ENCODE measurements at places on chromosomes 3 and 15. TPM values are rescaled to one million over a fixed set of nuclear protein-coding genes. Genes with fewer than 3 reads are reported as not detected.

DNA sequence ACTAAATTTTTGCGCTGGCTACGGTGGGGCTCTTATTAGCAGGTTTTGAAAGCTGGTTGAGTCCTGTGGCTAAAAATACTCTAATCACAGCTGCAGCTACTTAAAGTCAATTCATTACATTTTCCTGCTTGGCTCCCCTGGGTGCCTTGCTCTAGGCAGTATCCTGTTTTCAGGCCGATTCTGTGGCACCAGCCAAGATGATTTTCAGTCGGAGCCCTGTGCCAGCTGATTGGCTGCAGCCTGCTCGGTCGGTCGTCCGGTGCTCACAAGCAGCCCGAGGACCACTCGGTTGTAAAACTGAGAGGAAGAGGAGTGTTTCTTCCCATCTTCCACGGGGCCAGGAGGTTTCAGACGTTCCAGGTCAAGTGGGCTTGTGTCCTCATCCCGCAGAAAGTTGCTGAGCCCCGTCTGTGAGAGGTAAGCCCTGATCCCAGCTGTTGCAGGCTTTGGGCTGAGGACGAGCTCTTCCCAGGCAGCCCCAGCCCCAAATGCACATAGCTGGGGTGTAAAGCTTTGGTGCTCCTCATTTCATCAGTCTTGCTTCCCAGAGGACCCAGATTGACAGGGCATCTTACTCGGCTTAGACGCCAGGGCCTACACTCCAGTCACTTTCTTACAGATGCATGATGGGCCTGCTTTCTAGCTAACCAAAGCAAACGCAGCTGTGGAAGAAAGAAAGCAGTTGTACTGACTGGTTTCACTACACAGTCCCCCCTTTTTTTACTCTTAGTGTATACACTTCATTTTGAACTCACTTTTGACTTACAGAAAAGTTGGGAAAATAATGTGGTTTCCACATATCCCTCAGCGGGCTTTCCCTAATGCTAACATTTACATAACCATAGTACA lies 15.9 kb downstream of the LYSMD4 start:
- H3K27ac ChIP-seq = no peak overlapping the region
- no peak for DNase-seq
- peaks cover 21% of the 10 kb centered on the region for H3K36me3 ChIP-seq
- no peaks in the 10 kb centered on the region for H3K27me3 ChIP-seq
- H3K4me3 ChIP-seq = no peak overlapping the region

GRCh38 chr3:72754582-72754981 lies 93.7 kb downstream of the SHQ1 start:
- H3K4me3 ChIP-seq = no peak overlapping the region
- H3K27ac ChIP-seq = no peak overlapping the region
- H3K36me3 ChIP-seq = no peaks in the 10 kb centered on the region
- DNase-seq = no peak

DNA sequence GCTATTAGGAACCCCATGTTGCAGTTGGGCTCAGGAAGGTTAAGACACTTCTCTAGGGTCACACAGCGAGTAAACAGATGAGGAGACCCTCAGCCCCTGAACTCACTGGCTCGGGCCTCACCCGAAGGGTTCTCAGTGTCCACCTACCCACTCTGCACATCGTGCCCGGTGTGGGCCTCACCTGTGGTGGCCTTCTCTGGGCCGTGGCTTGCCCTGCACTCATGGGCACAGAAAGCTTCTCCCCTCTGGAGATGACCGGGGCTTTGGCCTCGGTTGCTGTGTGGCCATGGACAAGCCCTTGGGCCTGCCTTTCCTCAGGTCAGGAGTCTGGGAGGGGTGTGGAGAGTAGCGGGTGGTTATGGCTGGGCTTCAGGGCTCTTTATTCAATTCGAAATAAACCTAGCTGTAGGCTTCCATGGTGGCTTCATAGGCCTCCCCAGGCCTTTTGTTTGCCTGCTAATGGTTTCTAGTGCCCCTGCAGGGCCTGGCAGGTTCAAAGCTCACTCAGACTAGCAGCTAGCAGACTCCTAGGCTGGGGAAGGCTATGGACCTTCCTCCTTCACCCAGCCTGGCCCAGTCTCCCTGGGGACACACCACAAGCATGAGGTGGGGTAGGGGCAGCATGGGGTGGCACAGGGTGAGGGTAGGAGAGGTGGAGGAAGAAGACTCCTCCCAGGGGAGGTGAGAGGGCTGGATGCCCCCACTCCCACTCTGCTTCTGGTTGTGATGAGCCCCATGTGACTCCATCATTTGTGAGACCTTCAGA lies 103.1 kb downstream of the LINGO1 start:
- no peaks in the 10 kb centered on the region for H3K36me3 ChIP-seq
- H3K27me3 ChIP-seq = no peaks in the 10 kb centered on the region
- DNase-seq = no peak

GRCh38 chr3:126477061-126477380 lies 1.3 kb upstream of the ZXDC start:
- no peak overlapping the region for H3K4me3 ChIP-seq
- H3K36me3 ChIP-seq = peaks cover 4% of the 10 kb centered on the region
- DNase-seq = no peak
- no peak overlapping the region for H3K27ac ChIP-seq
- H3K27me3 ChIP-seq = no peaks in the 10 kb centered on the region

The SNTN gene
- total RNA-seq = not detected

The PGBD4 gene
- total RNA-seq = 5.2 TPM

- H3K4me3 ChIP-seq = peak overlapping the region; percentile 13
- no peaks in the 10 kb centered on the region for H3K27me3 ChIP-seq
- H3K4me1 ChIP-seq = peaks cover 32% of the 10 kb centered on the region
- peak overlapping the region; percentile 16 for H3K27ac ChIP-seq
- H3K36me3 ChIP-seq = 0 out of 2 replicates have a peak, but pooled peaks cover 2% of the 10 kb centered on the region
These were observed 19.6 kb downstream of the DYNC1LI1 start for GRCh38 chr3:32551087-32551486.

DNA sequence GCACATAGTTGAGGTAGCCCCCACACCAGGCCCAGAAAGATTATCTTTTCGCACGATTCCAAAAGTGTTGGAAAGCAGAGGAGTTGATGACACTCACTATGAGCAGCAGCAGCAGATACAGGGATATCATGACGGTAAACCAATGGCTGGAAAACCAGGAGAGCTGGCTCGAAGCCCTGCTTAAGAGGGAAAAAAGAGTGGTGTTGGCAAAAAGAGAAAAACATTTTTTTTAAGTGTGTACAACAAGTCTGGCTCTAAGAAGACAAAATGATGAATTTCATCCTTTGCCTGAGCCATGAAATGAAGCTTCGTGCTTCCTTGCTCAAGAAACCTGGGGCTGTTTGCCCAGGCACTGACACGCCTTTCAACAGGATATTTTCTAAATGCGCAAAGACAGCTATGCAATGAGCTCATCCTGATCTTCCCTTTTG lies 27.3 kb downstream of the PARP16 start:
- DNase-seq = no peak
- H3K4me1 ChIP-seq = no peaks in the 10 kb centered on the region
- no peak overlapping the region for H3K4me3 ChIP-seq
- 0 out of 2 replicates have a peak, but pooled peaks cover 4% of the 10 kb centered on the region for H3K36me3 ChIP-seq

The CTXN2 gene
- total RNA-seq = not detected

The ISLR2 gene
- total RNA-seq = not detected

GRCh38 chr3:143979813-143980212 lies 8.2 kb downstream of the DIPK2A start:
- no peaks in the 10 kb centered on the region for H3K36me3 ChIP-seq
- no peaks in the 10 kb centered on the region for H3K27me3 ChIP-seq
- H3K27ac ChIP-seq = no peak overlapping the region
- DNase-seq = no peak
- no peak overlapping the region for H3K4me3 ChIP-seq

- no peaks in the 10 kb centered on the region for H3K4me1 ChIP-seq
- H3K4me3 ChIP-seq = no peak overlapping the region
- no peak overlapping the region for H3K27ac ChIP-seq
- H3K27me3 ChIP-seq = no peaks in the 10 kb centered on the region
These were observed 76.2 kb downstream of the CORO2B start for GRCh38 chr15:68654786-68655560.

GRCh38 chr3:89101251-89101650 lies 6.2 kb upstream of the EPHA3 start:
- H3K4me3 ChIP-seq = no peak overlapping the region
- no peaks in the 10 kb centered on the region for H3K27me3 ChIP-seq
- H3K27ac ChIP-seq = no peak overlapping the region
- no peak for DNase-seq

The KNG1 gene
- total RNA-seq = not detected

DNA sequence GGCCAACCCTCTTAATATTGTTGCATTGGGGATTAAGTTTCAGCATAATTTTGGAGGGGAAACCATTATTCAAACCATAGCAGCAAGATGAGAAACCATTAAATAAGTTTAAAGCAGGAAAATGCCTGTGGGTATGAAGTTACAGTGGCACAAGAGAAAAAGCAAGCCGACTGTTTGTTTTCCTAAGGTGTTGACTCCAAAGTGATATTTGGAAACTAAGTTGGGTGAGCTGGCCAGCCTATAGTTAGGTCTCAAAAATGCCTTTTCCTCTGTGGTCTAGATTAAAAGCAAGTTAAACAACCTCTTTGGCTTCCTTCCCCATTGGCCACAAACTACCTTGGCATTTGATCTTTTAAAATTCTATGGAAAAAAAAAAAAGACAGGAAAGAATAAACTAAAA lies 419.8 kb upstream of the AZI2 start:
- H3K27me3 ChIP-seq = no peaks in the 10 kb centered on the region
- DNase-seq = no peak
- H3K27ac ChIP-seq = no peak overlapping the region
- no peaks in the 10 kb centered on the region for H3K4me1 ChIP-seq

DNA sequence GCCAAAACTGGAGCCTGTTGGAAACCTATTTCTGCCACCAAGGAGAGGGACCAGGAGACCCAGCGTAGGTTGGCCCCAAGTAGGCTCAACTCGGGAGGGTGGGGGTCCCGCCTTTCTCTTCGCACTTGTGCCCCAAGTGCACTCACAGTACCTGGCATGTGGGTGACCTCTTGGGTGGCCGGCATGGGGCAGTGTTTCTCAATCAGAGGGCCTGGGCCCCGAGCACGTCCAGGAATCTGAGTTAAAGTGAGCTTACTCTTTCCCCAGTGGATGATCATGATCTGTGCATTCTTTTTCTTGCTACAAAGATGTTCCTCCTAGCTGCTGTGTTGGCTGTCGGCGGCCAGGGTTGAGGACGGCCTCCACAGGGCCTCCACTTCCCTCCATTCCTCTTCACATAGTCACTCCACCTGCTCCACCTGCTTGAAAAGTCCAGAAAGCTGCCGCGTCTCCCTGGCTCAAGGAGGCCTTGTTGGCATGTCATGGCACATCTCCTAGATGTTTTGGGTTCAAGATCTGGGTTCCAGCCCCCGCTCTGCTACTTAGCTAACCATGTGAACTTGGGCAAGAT lies 66.5 kb upstream of the SEC61A1 start:
- no peak overlapping the region for H3K27ac ChIP-seq
- no peaks in the 10 kb centered on the region for H3K27me3 ChIP-seq
- no peaks in the 10 kb centered on the region for H3K36me3 ChIP-seq
- no peak for DNase-seq

The FAM81A gene
- total RNA-seq = 0.76 TPM

GRCh38 chr15:78241017-78241416 lies 6.7 kb upstream of the ACSBG1 start:
- H3K4me1 ChIP-seq = no peaks in the 10 kb centered on the region
- no peaks in the 10 kb centered on the region for H3K36me3 ChIP-seq
- no peak overlapping the region for H3K4me3 ChIP-seq
- DNase-seq = peak; percentile 90
- H3K27ac ChIP-seq = no peak overlapping the region

GRCh38 chr3:66452303-66453011 lies 48.4 kb downstream of the LRIG1 start:
- H3K36me3 ChIP-seq = peaks cover 4% of the 10 kb centered on the region
- H3K27me3 ChIP-seq = no peaks in the 10 kb centered on the region
- H3K27ac ChIP-seq = peak overlapping the region; percentile 89
- no peak overlapping the region for H3K4me3 ChIP-seq
- peaks cover 97% of the 10 kb centered on the region for H3K4me1 ChIP-seq

The CATSPER2 gene
- 5.1 TPM for total RNA-seq

- no peak for DNase-seq
- H3K36me3 ChIP-seq = no peaks in the 10 kb centered on the region
- H3K27ac ChIP-seq = no peak overlapping the region
- H3K4me1 ChIP-seq = 0 out of 2 replicates have a peak, but pooled peaks cover 3% of the 10 kb centered on the region
- no peak overlapping the region for H3K4me3 ChIP-seq
These were observed 12.9 kb downstream of the DZIP3 start for GRCh38 chr3:108602249-108602934.

The C3orf80 gene
- total RNA-seq = not detected

The ARPIN gene
- not detected for total RNA-seq

The ACP3 gene
- total RNA-seq = 0.36 TPM

- no peak overlapping the region for H3K4me3 ChIP-seq
- no peaks in the 10 kb centered on the region for H3K36me3 ChIP-seq
- H3K4me1 ChIP-seq = no peaks in the 10 kb centered on the region
- peak; percentile 80 for DNase-seq
These were observed 2.0 kb upstream of the ST8SIA2 start for GRCh38 chr15:92391640-92392039.

The DNAH12 gene
- total RNA-seq = 0.43 TPM

The ADAMTSL3 gene
- not detected for total RNA-seq

DNA sequence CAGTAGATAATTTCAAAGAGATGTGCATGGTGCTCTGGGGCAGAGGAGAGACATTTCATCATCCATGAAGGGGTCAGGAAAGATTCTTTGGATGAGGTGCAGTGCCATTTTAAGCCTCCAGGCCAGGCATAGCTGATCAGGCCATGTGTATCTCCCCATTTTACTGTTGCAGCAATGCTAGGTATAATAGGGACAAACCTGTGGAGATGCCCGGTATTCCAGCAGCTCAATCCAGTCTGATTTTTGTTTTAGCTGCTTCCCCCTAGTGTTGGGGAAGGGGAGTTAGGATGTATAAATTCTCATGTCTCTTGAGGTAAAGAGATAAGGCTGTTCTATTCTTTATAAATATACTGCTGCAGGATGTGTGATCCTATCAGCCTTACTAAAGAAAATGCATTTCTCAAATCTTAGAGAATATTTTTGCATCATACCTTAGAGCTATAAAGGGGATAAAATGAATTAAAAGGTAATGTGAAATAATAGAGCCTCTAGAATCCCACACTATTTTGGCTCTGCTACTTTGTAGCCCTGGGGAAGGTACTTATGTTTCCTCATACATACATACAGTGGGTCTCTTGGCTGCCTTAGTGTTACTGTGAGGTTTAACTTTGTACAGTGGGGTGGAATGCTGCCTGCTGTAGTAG lies 5.2 kb downstream of the CDV3 start:
- peak overlapping the region; percentile 97 for H3K4me3 ChIP-seq
- peaks cover 80% of the 10 kb centered on the region for H3K36me3 ChIP-seq
- no peaks in the 10 kb centered on the region for H3K27me3 ChIP-seq
- DNase-seq = peak; percentile 66
- peak overlapping the region; percentile 100 for H3K27ac ChIP-seq
- peaks cover 65% of the 10 kb centered on the region for H3K4me1 ChIP-seq

DNA sequence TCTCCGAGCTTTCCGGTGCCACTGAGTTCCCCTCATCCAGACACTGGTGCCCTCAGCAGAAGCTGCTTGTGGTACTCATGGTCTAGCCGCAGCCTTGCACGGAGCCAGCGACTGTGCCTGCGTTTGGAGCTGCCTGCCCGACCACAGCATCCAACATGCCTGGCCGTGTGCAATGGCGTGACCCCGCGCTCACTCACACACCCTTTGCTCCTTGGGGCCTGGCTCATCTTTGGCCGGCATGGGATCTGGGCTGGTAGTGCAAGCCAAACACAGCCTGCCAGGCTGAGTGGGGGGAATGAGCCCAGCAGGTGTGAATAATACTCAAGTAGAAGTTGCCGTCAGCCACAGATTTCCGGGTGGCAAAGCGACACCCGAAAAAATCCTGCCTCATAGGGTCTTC lies 1178.7 kb upstream of the GBE1 start:
- H3K27me3 ChIP-seq = no peaks in the 10 kb centered on the region
- H3K4me3 ChIP-seq = no peak overlapping the region
- no peak overlapping the region for H3K27ac ChIP-seq
- no peaks in the 10 kb centered on the region for H3K36me3 ChIP-seq
- DNase-seq = no peak
- no peaks in the 10 kb centered on the region for H3K4me1 ChIP-seq
